ENCODE measurements at places on chromosomes 1 and 21.

- no peak for DNase-seq
These were observed 54.2 kb downstream of the CD58 start for GRCh38 chr1:116516631-116517030.

DNA sequence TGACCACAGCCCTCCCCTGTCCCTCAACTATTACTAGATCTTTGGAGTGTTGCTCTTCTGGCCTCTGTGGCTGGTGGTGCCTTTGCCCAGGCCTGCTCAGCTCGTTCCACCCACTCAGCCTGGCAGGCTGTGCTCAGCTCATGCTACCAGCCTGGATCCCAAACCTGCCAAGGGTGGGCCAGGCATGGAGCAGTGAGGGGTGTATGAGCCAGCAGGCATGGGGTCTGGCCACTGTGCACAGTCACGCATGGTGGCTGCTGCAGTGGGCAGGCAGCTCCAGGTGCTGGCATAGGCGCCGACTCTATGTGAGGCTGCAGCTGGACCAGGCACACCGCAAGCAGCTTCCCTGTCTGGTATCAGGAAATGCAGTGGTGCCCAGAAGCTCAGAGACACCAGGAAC, 449.9 kb downstream of the MATN1 start:
- DNase-seq = no peak

DNA sequence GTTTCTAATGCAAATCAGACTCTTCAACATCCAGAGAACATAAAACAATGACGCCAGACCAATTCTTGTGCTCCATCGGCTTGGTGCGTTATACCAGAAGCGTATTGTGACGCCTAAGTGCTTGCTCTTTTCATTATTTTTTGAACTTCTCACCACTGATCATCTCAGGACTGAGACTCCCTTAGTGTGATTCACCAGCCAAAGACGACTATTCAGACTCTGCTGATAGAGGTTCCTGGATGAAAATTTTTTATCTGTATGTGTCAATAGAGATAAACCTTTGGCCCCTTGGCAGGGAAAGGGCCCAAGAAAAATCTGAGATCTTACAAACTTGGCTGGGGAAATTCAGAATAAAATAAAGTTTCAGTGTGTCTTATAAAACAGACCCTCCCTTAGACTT, 856 bp upstream of the GREM2 start:
- DNase-seq = no peak

DNA sequence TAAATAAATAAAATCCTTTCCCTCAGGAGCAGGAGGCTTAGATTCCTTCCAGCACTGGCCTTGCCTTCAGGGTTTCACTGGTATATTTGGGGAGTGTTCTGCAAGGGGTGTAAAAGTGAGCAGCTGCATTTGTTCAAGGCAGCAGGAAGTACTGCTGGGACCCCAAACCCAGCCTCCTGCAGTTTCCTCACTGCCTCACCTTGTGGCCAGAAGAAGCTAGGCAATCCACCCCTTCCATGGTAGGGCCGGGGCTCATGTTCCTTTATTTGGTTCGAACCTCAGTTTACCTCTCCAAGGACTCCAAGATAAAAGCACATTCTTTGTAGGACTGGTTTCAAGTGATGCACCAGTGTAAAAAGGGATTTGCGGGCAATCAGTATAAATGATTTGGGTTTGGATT, 21.0 kb upstream of the CFAP126 start:
- DNase-seq = no peak

GRCh38 chr1:33727310-33727709, 136.6 kb upstream of the HMGB4 start:
- no peak for DNase-seq

DNA sequence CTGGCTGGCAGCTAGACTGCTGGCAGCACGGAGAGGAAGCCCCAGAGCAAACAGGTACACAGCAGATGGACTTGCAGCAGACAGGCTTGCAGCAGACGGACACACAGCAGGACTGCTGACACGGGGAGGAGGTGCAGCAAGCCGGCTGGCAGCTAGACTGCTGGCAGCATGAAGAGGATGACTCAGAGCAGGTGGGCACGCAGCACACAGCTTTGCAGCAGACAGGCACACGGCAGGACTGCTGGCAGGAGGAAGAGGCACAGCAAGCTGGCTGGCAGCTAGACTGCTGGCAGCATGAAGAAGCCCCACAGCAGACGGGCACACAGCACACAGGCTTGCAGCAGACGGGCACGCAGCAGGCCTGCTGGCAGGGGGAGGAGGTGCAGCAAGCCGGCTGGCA, 498 bp downstream of the KRTAP10-2 start:
- DNase-seq = no peak

GRCh38 chr1:2559509-2560298, 3.5 kb downstream of the TNFRSF14 start:
- no peak for DNase-seq

DNA sequence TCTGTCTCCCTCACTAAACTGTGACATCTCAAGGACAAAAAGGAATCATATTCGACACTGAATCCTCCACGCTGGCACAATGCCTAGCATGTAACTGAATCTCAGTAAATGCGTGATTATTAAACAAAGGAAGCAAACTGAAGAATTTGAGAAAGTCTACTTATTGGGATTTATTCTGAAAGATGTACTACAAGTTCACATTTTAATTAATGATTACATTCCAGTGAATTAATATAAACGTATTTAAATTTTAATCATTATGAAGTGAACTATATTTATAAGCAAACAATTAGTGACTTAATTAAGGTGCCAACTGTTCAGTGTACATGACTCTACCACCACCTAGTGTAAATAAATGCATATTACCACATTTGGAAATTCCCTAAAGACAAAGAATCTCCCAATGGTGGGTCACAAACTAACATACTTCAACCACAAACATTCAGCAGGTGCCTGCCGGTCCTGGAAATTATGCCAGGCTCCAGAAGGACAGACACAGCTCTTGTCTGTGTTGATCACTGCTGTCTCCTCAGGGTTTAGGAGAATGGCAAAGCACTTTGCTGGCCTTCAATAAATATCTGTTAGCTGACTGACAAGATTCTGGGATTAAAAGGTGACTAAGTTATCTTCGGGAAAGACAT, 56.3 kb downstream of the SMYD3 start:
- no peak for DNase-seq

DNA sequence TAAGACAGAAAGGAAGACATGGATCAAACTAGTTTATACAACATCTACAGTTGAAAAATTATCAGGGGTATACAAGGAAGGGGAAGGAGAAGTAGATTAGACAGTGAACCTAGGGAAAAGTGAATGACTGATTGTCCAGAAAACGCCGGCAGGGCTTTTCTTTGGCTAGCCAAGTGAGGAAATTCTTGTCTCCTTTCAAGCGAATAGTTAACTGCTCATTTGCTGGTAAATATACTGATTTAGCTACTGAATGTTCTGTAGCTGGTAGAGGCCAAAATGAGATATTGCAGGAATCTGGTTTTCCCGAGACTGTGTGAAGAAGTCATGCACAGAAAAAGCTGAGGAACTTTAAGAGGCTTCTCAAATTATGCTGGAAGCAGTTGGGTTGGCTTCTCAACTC, 128.5 kb upstream of the ZNHIT6 start:
- DNase-seq = no peak

DNA sequence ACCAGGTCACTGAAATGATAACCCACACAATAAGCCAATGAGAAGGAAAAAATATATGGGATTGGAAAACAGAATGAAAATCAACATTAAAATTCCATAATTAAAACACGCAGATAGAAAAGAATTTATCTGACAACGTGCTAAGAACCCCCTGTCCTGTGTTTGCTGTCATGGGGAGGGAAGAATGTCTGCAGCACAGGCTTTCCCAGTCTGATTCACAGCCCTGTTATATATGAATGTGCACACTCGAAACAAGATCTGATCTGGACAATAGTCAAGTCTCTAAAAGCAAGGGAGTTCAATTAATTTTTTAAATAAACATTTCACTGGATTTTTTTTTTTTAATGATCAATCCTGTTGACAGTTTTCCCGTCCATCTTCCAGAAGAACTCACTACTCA, 220.0 kb downstream of the RERE start:
- DNase-seq = no peak

GRCh38 chr1:31828926-31829690, 13.3 kb upstream of the SPOCD1 start:
- DNase-seq = no peak

- DNase-seq = no peak
These were observed 11.4 kb upstream of the MMEL1 start for GRCh38 chr1:2644171-2644570.

GRCh38 chr21:40847951-40848350, 993 bp upstream of the DSCAM start:
- no peak for DNase-seq

GRCh38 chr1:32426489-32427255, 32.4 kb upstream of the BSDC1 start:
- no peak for DNase-seq

GRCh38 chr1:147787765-147788164, 27.4 kb upstream of the GJA5 start:
- no peak for DNase-seq

GRCh38 chr1:177023249-177023648, 141.3 kb downstream of the ASTN1 start:
- DNase-seq = no peak

DNA sequence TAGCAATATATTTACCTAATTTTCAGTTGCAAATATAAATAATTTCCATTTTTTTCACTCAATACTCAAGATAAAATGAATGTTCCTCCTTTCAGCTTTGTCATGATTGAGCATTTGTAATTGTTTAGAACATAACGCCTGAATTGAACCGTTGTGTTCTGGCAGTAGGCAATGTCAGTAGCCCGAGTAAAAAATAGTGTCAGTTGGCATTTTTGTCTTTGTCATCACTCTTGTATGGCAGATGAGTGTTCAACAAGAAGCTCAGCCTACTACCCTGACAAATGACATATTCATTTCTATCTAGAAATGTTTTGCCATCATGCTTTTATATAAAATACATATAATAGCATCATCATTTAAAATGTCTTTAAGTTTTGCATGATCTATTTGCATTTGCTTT, 691.4 kb upstream of the NCAM2 start:
- DNase-seq = no peak

DNA sequence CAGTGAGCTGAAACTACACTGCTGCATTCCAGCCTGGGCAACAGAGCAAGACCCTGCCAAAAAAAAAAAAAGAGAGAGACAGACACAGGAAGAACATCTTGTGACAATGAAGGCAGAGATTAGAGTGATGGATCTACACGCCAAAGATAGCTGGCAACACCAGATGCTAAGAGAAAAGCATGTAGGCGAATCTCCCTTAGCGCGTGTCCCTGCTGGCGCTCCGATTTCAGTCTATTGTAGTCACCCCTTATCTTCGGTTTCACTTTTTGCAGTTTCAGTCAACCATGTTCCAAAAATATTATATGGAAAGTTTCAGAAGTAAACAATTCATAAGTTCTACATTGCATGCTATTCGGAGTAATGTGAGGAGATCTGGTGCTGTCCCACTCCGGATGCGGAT, 11.6 kb upstream of the BRDT start:
- DNase-seq = no peak

GRCh38 chr1:230892018-230892491, 23.7 kb upstream of the C1orf198 start:
- no peak for DNase-seq

DNA sequence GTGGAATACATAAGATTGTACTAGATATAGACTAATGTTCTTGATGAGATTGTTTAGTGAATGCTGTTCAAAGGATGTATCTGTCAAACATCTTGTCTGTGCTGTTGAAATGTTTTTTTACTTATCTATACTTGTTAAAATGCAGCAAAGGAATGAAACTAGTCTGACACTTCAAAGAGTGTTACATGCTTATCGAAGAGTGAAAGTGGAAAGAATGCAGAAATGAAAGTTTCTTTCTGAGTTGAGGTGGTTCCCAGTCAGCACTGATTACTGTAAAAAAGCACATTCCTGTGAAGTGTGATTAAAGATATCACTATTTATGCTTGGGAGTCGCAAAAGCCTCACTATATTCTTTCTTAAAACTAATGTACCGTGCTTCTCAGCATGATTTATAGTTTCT, 1225.2 kb downstream of the NCAM2 start:
- DNase-seq = no peak

DNA sequence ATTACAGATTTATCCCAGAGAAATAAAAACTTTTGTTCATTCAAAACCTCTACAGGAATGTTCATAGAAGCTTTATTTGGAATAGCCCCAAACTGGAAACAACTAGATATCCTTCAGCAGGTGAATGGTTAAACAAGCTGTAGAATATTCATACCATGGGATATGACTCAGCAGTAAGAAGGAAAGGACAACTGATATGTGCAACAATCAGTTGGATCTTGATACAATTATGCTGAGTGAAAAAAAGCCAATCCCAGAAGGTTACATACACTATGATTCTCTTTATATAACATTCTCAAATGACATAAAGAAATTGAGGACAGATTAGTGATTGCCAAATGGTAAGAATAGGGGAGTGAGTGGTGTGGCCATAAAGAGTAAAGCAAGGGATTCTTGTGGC, 376.7 kb downstream of the S1PR1 start:
- DNase-seq = no peak

GRCh38 chr1:41767534-41768525, 150.9 kb downstream of the HIVEP3 start:
- DNase-seq = no peak

DNA sequence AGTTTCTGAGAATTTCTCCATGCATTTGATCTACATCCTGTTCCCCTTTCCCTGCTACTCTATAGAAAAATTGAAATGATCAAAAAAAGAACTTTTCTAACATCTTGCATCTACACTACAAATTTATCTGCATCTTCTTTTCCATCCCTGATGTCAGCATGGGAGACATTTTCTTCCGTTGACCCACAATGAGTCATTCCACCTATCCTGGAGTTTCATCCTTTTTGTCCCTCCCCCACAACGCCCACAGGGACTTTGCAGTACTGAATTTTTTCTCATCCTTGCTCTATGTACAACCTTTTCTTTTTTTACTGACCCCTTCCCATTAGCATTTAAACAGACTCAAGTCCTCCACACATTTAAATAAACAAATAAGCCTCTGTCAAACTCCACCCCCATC, 112.2 kb upstream of the MROH9 start:
- DNase-seq = no peak

GRCh38 chr1:94110946-94111740, 9.8 kb downstream of the ABCA4 start:
- no peak for DNase-seq

DNA sequence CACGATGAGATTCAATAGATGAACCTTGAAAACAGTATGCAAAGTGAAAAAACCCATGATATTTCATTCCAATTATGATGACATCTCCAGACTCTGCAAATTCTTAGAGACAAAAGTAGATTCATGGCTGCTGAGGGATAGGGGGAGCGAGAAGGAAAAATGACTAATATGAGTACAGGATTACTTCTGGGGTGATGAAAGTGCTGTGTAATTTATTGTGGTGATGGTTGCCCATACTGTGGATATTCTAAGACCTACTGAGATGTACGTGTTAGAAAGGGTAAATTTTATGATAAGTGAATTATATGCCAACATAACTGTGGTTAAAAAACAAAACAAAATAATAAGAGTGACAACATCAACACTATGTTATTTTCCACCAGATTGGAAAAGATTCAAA, 18.9 kb upstream of the RGS7 start:
- DNase-seq = no peak

GRCh38 chr1:8356256-8357209, 38.6 kb downstream of the SLC45A1 start:
- no peak for DNase-seq

- no peak for DNase-seq
These were observed 60.6 kb downstream of the DDAH1 start for GRCh38 chr1:85404408-85404807.

- no peak for DNase-seq
These were observed 83.7 kb upstream of the SELENON start for GRCh38 chr1:25716320-25716719.

All from cortex of kidney (tissue), 1 donor.